ENCODE measurements at places on chromosomes 1 and 21. TPM values are rescaled to one million over a fixed set of nuclear protein-coding genes. Genes with fewer than 3 reads are reported as not detected.

DNA sequence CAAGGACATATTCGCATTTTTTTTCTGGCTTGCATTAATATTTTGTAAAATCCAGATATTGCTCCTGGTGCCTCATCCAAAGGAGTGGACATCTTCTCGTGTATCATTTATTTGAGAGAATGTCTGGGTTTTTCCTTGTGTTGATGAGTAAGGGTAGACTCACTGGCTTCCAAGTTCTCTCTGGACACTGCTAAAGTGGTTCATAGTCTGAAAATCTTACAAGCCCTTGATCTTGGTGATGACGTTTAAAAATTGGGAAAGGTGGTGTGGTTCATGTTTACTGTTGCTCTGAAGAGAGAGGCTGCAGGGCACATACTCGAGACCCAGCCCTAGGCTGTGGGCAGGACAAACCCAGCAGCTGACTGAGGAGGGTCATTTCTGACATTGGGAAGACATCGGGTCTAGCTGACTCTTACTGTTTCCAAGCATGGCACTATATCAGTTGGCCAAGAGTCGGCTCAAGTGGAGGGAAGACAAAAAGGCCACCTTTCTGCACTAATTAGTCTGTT, 296.2 kb downstream of the LMX1A start:
- DNase-seq, result no peak

- peak; percentile 99 for DNase-seq
Observed at GRCh38 chr1:167797015-167797414, 75.2 kb downstream of the MPZL1 start.

GRCh38 chr1:7667625-7668218, 103.4 kb upstream of the VAMP3 start:
- DNase-seq, result peak; percentile 88

GRCh38 chr1:11961230-11961629, 19.0 kb upstream of the MFN2 start:
- DNase-seq, result no peak

DNA sequence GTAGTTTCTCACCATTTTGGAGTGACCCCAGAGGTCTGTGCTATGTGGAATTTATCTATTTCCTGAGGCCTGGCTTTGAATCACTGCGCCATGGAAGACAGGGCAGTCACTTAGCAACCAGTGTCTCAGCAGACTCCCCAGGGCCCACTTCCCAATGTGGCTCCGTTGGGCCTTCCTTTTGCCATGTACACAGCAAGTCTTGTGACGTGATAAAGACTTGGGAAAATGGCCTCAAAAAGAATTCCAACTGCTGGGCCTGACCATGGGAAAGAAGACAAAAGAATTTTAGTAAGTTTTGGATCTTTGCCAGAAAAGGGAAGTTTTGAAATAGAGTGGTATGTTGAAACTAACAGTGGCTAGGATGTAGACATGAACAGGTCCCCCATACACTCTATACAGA, 36.2 kb downstream of the TLR5 start:
- DNase-seq, result no peak

DNA sequence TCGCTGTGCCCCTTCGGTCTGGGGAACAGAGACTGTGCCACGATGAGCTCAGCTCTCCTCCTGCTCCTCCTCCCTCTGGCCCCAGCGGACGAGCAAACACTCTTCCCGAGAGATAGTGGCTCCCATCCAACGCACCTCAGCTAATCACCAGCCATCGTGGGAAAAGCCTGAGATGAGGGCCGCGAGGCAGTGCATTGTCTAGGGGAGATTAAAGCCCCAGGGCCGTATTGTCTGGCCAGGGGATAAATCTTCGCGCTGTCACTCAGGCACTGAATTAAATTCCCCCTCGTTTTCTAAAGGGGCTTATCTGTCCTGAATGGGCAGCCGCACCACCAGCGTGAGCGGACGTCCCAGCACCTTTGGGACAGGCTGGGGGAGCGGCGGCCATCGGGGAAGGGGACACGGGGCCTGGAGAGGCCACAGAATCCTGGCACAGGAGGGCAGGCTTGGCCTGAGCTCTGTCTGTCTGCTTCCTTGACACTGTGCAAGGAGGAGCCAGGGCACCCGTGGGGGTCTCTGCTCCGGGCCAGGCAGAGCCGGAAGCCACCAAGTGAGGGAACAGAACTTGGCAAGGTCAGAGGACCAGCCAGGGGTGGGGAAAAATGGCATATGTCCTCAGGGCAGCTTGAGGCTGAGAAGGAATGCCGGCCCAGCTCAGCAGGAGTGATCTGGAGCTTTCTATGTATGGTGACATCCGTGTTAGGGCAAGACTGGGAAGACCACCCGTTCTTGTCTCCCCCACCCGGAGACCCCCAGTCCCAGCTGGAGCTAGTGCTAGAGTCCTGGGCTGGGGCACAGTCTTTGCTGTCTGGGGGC, 32.3 kb downstream of the PRDM16 start:
- no peak for DNase-seq

GRCh38 chr1:25694167-25695007, 77.8 kb downstream of the MAN1C1 start:
- peak; percentile 31 for DNase-seq

- no peak for DNase-seq
Observed at GRCh38 chr1:86035101-86035500, 121.5 kb downstream of the COL24A1 start.

DNA sequence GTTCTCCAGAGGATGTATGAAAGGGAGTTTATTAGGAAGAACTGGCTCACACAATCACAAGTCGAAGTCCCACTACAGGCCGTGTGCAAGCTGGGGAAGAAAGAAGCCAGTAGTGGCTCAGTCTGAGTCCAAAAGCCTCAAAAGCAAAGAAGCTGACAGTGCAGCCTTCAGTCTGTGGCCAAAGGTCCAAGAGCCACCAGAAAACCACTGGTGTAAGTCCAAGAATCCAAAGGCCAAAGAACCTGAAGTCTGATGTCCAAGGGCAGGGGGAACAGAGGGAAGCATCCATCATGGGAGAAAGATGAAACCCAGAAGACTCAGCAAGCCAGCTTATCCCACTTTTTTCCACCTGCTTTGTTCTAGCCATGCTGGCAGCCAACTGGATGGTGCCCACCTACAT, 21.4 kb upstream of the CEP350 start:
- no peak for DNase-seq

GRCh38 chr21:32372755-32373154, 20.1 kb downstream of the URB1 start:
- DNase-seq, result no peak

DNA sequence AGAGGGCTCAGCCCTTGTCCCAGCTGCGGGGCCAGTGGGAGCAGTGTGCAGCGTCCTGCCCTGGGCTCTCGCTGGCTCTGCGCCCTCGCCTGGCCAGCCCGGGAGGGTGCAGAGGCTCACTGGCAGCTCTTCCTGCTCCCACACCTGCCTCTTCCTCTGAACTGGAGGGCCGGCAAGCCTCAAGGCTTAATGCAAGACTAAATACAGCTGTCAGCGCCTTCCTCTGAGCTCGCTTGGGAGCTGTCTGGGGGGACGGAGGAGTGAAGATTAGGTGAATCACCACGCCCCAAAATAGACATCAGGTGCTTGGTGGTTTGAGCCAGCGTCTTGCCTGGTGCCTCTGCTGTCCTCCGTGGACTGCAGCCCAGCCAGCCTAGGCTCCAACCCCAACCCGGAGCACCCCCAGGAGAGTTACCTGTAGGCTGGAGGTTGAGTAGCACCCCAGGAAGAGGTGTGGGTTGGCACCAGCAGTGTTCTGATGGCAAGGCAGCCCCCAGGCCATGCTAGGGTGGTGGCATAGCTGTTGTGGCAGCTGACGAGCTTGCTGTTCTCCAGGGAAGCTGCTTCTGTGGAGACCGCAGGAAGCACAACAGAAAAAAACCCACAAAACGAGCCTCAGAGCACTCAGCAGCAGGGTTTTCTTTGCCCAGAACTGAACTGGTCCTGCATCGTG, 36.9 kb downstream of the UMODL1 start:
- DNase-seq, result peak; percentile 79

GRCh38 chr1:174968750-174969244, 30.9 kb upstream of the CACYBP start:
- DNase-seq, result peak; percentile 77

- DNase-seq, result no peak
Observed at GRCh38 chr21:46538851-46539666, 65.8 kb downstream of the S100B start.

GRCh38 chr1:38244218-38244845, 197.7 kb upstream of the POU3F1 start:
- no peak for DNase-seq

GRCh38 chr1:109263234-109263596, 13.9 kb downstream of the CELSR2 start:
- no peak for DNase-seq

GRCh38 chr1:24340770-24341169, 21.6 kb downstream of the GRHL3 start:
- no peak for DNase-seq

- DNase-seq, result no peak
Observed at GRCh38 chr1:162578071-162578700, 16.7 kb downstream of the UAP1 start.

DNA sequence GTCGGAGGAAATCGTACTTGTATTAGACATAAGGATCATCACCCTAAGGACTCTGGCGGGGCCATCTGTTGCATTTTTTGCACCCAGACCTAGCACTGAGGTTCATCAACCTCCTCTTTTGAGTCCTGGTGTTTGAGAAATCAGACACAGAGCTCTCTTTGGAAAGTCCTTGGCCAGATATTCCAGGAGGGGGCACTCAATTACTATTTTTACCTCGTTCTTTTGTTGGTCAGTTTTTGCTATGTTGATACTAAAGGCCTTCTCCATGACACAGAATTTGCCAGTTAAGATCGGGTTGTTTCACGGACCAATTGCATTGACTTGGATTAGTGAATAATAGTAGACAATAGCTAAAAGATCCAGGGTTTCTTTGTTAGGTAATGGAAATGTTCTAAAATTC, 711.2 kb downstream of the KCNT2 start:
- DNase-seq, result no peak

- no peak for DNase-seq
Observed at GRCh38 chr1:210321552-210321951, 7.2 kb upstream of the HHAT start.

DNA sequence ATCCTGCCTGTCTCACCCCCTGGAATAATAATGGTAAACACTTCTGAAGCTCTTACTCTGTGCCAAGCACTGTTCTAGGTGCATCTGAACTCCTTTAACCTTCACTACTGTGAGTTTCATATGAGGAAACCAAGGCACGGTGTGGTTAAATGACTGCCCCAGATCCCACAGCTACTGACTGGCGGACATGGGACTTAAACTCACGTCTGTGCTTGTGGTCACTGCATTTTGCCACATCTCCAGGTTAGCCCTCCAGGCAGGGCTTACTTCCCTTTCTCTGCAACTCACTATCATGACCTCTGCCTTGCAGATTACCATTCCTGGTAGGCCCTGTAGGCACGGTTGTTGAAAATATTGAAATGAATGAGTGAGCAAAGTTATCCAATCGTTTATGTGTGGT, 83.4 kb downstream of the ADSS2 start:
- DNase-seq, result no peak

DNA sequence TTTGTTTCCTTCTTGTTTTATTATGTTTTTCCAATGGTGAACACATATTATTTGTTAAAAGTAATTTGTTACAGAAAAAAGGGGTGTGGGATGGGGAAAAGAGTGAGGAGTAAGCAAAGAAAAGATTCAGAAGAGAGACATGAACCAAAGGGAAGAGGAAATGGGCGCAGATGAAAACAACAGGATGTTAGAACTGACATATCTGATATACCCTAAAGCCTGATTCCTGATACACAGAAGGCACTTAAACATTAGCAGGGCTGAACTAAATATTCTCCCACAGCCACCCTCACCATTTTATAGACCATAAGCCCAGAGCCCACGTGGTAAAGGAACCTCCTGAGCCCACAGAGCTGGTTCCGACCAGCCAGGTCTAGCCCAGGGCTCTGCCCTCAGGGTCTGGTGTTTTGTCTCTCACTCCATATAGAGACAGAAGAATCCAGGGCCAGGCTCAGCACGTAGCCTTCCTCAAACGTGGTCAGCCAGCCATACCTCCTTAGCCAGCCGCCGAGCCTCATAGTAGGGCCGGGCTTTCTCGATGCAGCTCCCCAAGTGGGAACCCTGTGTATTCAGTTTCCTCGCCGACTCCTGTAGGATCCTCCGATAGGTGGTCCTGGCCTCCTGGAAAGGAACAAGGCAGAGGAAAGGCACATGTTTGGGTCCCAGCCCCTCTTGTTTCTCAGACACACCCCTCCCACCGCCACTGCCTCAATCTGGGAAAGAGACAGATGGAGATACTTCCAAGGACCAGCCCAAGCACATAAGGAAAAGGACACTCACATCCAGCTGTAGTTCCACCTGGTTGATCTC, 9.5 kb downstream of the SH3BP5L start:
- DNase-seq, result no peak

DNA sequence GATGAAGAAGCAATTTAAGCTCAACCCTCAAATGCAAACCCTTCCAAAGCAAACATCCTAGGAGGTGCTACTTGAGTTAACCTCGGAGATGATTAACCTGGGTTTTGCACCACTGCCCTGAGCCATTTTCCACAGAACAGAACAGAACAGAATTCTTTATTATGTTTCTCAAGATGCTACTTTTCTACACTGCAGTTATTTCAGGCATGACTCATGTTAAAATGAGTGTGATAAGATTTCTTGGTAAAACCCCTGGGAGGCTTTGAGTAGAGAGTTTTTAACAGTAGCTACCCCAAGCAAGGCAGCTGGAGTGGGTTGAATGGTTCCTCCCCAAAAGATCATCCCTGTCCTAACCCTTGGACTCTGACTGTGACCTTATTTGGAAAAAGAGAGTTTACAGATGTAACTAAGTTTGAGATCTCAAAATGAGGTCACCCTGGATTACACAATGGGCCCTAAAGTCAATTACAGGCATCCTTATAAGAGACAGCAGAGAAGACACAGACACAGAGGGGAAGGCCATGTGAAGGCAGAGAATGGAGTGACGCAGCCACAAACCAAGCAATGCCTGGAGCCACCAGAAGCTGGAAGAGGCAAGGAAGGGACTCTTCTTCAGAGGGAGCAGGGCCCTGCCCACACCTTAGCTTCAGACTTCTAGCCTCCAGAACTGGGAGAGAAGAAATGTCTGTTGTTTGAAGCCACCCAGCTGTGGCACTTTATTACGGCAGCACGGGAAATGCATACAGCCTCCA, 153.4 kb downstream of the ETS2 start:
- DNase-seq, result peak; percentile 88

Gene SLAMF9
- total RNA-seq, result not detected

Gene PEX11B
- total RNA-seq, result 28.2 TPM

Gene CLCA4
- not detected for total RNA-seq

Gene OPRD1
- total RNA-seq, result 0.60 TPM

Gene CCDC185
- not detected for total RNA-seq

Gene OR2T2
- total RNA-seq, result not detected

Gene PRMT2
- 110 TPM for total RNA-seq

Gene HCN3
- total RNA-seq, result 3.5 TPM

Gene MATN1
- total RNA-seq, result 0.36 TPM

Gene SLC1A7
- not detected for total RNA-seq

Gene C1orf94
- total RNA-seq, result not detected

Gene CYB5RL
- 5.0 TPM for total RNA-seq

Gene AGMAT
- total RNA-seq, result 0.70 TPM

Gene VHLL
- total RNA-seq, result 0.98 TPM

Gene TEX38
- 1.2 TPM for total RNA-seq

Gene FBLIM1
- 141 TPM for total RNA-seq

Gene HSPG2
- total RNA-seq, result 193 TPM

Gene SPATA21
- total RNA-seq, result not detected

Data from cardiac muscle cell (in vitro differentiated cells and primary cell).